ENCODE measurements at places on chromosomes 2 and 18. TPM values are rescaled to one million over a fixed set of nuclear protein-coding genes. Genes with fewer than 3 reads are reported as not detected.

The COL6A3 gene
- 2.8 TPM for total RNA-seq

The ANKRD62 gene
- total RNA-seq: 0.63 TPM

The SCYGR2 gene
- not detected for total RNA-seq

The CD28 gene
- total RNA-seq: under 0.01 TPM

The ACTG2 gene
- not detected for total RNA-seq

Measured in parietal lobe (tissue), 2 donors.